ENCODE measurements at places on chromosomes 1 and 21.
A peak's percentile ranks its signal among the peaks of the same experiment; 100 is the strongest.

GRCh38 chr1:221635305-221635704 lies 106.6 kb downstream of the DUSP10 start:
- no peak for DNase-seq
- H3K27ac ChIP-seq, result no peak overlapping the region
- H3K36me3 ChIP-seq, result no peaks in the 10 kb centered on the region
- H3K27me3 ChIP-seq, result no peaks in the 10 kb centered on the region
- no peak overlapping the region for H3K4me3 ChIP-seq

DNA sequence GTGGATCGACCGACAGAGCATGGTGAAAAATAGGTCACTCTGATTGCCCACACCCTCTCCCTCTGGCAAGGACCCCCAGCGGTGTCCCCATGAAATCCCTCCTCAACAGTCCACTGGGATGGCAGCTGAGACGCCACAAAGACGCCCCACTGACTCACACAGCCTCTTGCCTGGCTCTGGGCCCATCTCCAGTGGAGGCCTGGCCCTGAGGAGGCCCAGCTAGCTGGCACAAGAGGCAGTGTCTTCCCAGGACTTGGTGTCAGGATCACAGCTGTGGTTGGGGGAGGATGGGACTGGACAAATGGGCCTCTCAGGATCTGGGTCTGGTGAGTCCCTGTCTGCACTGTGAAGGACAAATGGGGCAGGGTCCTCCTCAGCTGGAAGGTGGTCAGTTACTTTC lies 4.6 kb downstream of the ALX3 start:
- no peaks in the 10 kb centered on the region for H3K27me3 ChIP-seq
- no peak overlapping the region for H3K27ac ChIP-seq
- H3K4me3 ChIP-seq, result no peak overlapping the region
- DNase-seq, result no peak

DNA sequence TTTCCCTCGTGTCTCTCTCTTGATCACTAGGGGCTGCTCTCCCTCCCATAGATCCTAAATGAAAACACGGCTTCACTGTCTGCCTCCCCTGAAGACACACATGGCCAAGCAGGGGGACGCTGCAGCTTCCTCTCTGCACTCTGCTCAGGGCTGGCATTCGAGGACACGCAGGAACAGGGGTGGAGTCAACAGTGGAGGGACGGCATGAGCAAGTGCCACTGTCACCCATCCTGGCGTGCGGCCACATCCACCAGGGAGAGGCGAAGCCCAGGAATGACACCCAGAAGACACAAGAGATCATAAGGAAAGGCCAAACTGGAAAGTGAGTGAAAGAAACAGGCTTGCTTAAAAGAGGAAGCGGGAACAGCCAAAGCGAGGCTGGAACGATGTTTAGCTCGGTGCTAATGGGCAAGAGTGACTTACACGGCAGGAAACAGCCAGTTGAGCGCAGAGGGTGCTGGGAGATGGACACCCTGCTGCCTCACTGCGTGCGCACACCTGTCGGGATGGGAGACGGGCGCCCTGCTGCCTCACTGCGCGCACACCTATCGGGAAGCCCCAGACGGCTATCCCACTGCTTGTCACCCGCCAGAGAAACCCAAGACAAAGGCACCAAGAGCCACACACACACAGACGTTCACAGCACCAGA lies 13.6 kb upstream of the C1QTNF12 start:
- no peak for DNase-seq
- H3K27me3 ChIP-seq, result no peaks in the 10 kb centered on the region
- peaks cover 6% of the 10 kb centered on the region for H3K4me1 ChIP-seq

GRCh38 chr1:62353853-62354252 lies 34.6 kb upstream of the KANK4 start:
- H3K27ac ChIP-seq, result no peak overlapping the region
- no peaks in the 10 kb centered on the region for H3K36me3 ChIP-seq
- H3K27me3 ChIP-seq, result no peaks in the 10 kb centered on the region
- DNase-seq, result no peak

DNA sequence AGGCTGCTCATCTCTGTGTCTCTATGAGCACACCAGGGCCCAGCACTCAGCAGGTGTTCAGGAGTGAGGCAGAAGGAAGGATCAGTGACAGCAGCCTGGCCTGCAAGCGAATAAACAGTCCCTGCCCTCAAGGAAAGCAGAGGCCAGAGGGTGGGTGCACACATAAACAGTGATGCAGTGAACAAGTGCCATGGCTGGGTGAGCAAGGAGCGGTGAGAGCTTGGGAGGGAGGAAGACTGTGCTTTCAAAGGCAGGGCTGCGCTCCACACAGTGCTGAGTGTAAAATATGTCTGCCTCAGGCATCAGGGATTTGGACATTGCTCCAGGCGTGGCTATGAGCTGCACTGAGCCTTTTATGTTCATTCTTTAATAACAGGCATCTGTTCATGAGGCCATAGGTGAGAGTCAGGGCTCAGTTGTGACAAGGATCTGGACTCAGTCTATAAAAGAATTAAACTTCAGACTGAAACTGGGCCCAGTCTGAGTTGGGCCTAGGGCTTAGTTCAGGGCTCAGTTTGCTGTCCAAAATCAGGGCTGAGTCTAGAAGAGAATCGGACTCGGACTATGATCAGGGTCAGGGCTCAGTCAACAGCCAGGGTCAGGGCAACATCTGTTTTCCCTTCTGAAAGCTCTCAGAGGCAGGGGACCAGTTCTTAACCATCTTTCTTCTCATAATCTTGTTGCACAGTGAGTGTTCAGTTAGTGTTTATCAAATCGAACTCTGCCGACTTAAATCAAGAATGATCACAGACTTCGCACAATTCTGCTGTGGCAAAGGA lies 213.7 kb downstream of the FOXD2 start:
- no peak overlapping the region for H3K27ac ChIP-seq
- H3K36me3 ChIP-seq, result no peaks in the 10 kb centered on the region
- no peak for DNase-seq
- no peaks in the 10 kb centered on the region for H3K4me1 ChIP-seq
- H3K27me3 ChIP-seq, result peaks cover 18% of the 10 kb centered on the region

DNA sequence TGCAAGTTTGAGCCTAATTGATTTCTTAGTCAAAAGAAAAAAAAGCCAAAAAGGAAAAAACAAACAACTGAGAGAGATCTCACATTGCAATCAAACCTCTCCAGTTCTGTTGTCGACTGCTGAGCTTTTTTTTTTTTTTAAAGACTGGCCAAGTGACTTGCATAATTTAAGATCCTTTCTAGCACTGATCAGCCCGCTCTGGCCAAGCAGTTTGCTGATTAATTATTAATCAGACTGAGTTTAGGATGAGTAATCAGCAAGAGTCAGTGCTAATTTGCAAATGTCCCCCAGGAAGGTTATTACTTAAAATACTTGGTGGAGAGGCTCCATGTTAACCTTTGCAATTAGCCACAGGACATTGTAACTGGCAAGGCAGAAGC lies 39.3 kb downstream of the HMGB4 start:
- H3K4me1 ChIP-seq, result no peaks in the 10 kb centered on the region
- no peaks in the 10 kb centered on the region for H3K36me3 ChIP-seq
- no peak overlapping the region for H3K27ac ChIP-seq
- H3K27me3 ChIP-seq, result peaks cover 2% of the 10 kb centered on the region
- DNase-seq, result no peak
- H3K4me3 ChIP-seq, result no peak overlapping the region

DNA sequence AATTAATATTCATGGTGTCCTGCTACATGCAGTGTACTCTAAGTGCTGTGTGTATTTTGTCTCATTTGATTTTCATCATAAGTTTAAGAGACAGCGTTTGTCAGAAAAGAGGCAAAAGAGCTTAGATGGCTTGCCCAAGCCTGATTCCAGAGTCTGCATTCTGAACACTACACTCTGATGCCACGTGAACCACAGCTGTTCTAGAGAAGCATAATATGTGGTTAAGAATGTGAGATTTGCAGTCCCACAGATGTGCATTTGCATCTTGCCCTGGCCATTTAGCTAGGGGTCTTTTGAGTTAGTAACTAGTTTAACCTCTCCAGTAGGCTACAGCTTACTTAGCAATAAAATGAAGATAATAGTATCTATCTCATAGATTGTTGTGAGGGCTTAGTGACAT lies 9.2 kb upstream of the GADD45A start:
- H3K27me3 ChIP-seq, result no peaks in the 10 kb centered on the region
- peaks cover 27% of the 10 kb centered on the region for H3K4me1 ChIP-seq
- no peak overlapping the region for H3K4me3 ChIP-seq
- DNase-seq, result peak; percentile 46
- H3K36me3 ChIP-seq, result no peaks in the 10 kb centered on the region

- peak; percentile 34 for DNase-seq
- H3K36me3 ChIP-seq, result no peaks in the 10 kb centered on the region
- no peak overlapping the region for H3K4me3 ChIP-seq
- no peaks in the 10 kb centered on the region for H3K27me3 ChIP-seq
- peaks cover 9% of the 10 kb centered on the region for H3K4me1 ChIP-seq
Measured at GRCh38 chr1:181159451-181160140, 71.1 kb downstream of the IER5 start.

DNA sequence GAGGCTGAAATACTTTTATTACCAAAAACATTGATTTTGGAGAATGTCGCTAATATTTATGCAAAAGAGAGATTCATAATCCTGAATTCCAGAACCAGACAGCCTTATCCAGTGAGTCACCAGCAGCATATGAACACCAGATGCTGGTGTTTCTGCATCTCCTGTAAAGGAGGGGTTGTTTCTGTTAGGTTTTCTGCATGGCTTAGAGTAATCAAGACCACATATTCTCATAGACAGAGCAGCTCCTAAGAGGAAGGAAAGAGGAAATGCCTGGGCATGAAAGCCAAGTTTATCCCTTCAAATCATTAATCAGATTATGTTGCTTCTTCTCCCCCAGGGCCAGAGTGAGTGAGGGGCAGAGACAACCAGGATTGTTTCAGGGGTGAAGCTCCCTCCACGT lies 86.2 kb downstream of the NGF start:
- peak; percentile 22 for DNase-seq
- H3K36me3 ChIP-seq, result no peaks in the 10 kb centered on the region
- no peaks in the 10 kb centered on the region for H3K27me3 ChIP-seq
- no peaks in the 10 kb centered on the region for H3K4me1 ChIP-seq
- H3K27ac ChIP-seq, result no peak overlapping the region
- H3K4me3 ChIP-seq, result no peak overlapping the region

- no peak overlapping the region for H3K4me3 ChIP-seq
- no peaks in the 10 kb centered on the region for H3K36me3 ChIP-seq
- no peaks in the 10 kb centered on the region for H3K27me3 ChIP-seq
Measured at GRCh38 chr1:172141341-172141881, 279.1 kb upstream of the C1orf105 start.

GRCh38 chr1:31757204-31757679 lies 6.9 kb downstream of the ADGRB2 start:
- H3K4me1 ChIP-seq, result no peaks in the 10 kb centered on the region
- peaks cover 13% of the 10 kb centered on the region for H3K27me3 ChIP-seq
- H3K36me3 ChIP-seq, result no peaks in the 10 kb centered on the region
- H3K4me3 ChIP-seq, result no peak overlapping the region
- no peak overlapping the region for H3K27ac ChIP-seq

- H3K36me3 ChIP-seq, result peaks cover 6% of the 10 kb centered on the region
- H3K4me1 ChIP-seq, result no peaks in the 10 kb centered on the region
- no peaks in the 10 kb centered on the region for H3K27me3 ChIP-seq
- DNase-seq, result peak; percentile 69
- no peak overlapping the region for H3K27ac ChIP-seq
- no peak overlapping the region for H3K4me3 ChIP-seq
Measured at GRCh38 chr21:44359396-44359795, 6.0 kb downstream of the TRPM2 start.

- peaks cover 8% of the 10 kb centered on the region for H3K36me3 ChIP-seq
- H3K27me3 ChIP-seq, result no peaks in the 10 kb centered on the region
- H3K4me3 ChIP-seq, result peak overlapping the region; percentile 82
Measured at GRCh38 chr1:156591181-156591431, 470 bp upstream of the NAXE start.

- H3K36me3 ChIP-seq, result no peaks in the 10 kb centered on the region
- no peak for DNase-seq
- peaks cover 9% of the 10 kb centered on the region for H3K4me1 ChIP-seq
- H3K27me3 ChIP-seq, result peaks cover 2% of the 10 kb centered on the region
- H3K4me3 ChIP-seq, result no peak overlapping the region
Measured at GRCh38 chr1:114131526-114132220, 22.0 kb downstream of the SYT6 start.

DNA sequence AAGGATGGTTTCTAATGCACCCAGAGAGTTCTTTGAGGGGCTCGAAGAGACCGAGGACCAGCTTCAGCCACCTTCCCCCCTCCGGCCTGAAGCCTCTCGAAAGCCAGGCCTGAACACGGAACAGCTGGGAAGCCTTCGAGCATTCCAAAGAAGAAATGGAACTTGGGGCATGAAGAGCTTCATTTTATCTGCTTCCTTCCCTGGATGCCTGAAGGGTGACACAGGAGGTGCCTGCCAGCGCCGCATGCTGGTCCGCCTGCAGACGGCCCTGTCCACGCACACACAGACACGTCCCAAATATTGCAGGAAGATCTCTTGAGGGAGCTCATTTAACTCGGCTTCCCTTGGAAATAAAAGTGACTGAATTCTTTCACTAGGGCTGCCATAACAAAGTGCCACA lies 73.7 kb downstream of the TOMM20 start:
- H3K36me3 ChIP-seq, result no peaks in the 10 kb centered on the region
- peaks cover under 1% of the 10 kb centered on the region for H3K4me1 ChIP-seq
- H3K27me3 ChIP-seq, result no peaks in the 10 kb centered on the region
- H3K27ac ChIP-seq, result no peak overlapping the region
- H3K4me3 ChIP-seq, result no peak overlapping the region
- no peak for DNase-seq

GRCh38 chr1:5564578-5565257 lies 427.5 kb downstream of the NPHP4 start:
- no peak overlapping the region for H3K4me3 ChIP-seq
- DNase-seq, result no peak
- H3K27me3 ChIP-seq, result no peaks in the 10 kb centered on the region

GRCh38 chr1:30984991-30985503 lies 76.5 kb upstream of the SDC3 start:
- DNase-seq, result no peak
- no peaks in the 10 kb centered on the region for H3K27me3 ChIP-seq
- peaks cover 2% of the 10 kb centered on the region for H3K4me1 ChIP-seq
- H3K4me3 ChIP-seq, result no peak overlapping the region
- H3K27ac ChIP-seq, result no peak overlapping the region

GRCh38 chr1:89310505-89310904 lies 37.8 kb upstream of the GBP5 start:
- no peaks in the 10 kb centered on the region for H3K36me3 ChIP-seq
- peak overlapping the region; percentile 39 for H3K27ac ChIP-seq
- DNase-seq, result peak; percentile 54
- H3K4me3 ChIP-seq, result no peak overlapping the region
- peaks cover 16% of the 10 kb centered on the region for H3K4me1 ChIP-seq

GRCh38 chr1:7491109-7491817 lies 279.8 kb upstream of the VAMP3 start:
- no peak overlapping the region for H3K27ac ChIP-seq
- no peaks in the 10 kb centered on the region for H3K36me3 ChIP-seq
- H3K4me3 ChIP-seq, result no peak overlapping the region
- no peak for DNase-seq
- H3K27me3 ChIP-seq, result no peaks in the 10 kb centered on the region
- no peaks in the 10 kb centered on the region for H3K4me1 ChIP-seq

GRCh38 chr1:107138166-107138565 lies 2.7 kb upstream of the NTNG1 start:
- H3K4me3 ChIP-seq, result no peak overlapping the region
- no peak overlapping the region for H3K27ac ChIP-seq
- peaks cover 32% of the 10 kb centered on the region for H3K27me3 ChIP-seq
- no peak for DNase-seq

All from common myeloid progenitor, CD34-positive (primary cell).